ENCODE measurements at places on chromosomes 2 and 18.

DNA sequence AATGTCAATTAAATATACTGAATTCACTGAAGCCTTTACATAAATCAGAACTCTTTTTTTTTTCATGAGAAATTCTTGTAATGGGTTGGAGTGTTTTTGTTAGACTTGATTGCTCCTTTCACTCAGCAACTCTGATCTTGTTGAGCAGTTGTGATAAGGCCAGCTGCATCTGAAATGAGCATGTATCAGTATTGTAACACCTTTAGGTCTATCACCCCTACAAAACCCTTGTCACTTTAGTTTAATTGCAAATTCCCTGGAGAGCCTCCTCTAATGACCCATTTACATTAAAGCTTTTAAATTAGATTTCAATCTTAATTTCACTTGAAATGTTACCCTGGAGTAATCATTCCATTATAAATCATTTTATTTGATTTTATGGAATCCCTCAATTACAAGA, 346.8 kb upstream of the TCF4 start:
- DNase-seq = no peak

GRCh38 chr2:99422599-99422998, 67.2 kb downstream of the REV1 start:
- no peak for DNase-seq

- DNase-seq = peak; percentile 86
Observed at GRCh38 chr18:70420146-70420898, 131.5 kb downstream of the SOCS6 start.

DNA sequence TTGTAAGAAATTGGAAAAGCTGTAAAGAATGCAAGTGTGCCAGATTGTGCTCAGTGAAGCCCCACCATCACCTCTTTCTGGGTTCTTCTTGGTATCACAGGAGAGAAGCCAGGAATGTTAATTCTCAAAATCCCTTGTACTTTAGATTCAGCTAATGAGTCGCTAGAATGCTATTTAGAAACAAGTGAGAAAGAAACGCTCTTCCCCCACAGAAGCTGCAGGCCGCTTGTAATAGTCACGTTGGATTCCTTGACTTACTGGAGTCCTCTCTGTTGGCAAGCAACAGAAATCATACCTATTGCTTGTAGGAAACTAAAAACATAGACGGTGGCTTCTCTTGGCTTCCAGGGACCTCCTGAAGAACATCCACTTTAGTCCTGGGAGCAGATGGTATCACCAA, 375.6 kb upstream of the LRATD1 start:
- DNase-seq = no peak

DNA sequence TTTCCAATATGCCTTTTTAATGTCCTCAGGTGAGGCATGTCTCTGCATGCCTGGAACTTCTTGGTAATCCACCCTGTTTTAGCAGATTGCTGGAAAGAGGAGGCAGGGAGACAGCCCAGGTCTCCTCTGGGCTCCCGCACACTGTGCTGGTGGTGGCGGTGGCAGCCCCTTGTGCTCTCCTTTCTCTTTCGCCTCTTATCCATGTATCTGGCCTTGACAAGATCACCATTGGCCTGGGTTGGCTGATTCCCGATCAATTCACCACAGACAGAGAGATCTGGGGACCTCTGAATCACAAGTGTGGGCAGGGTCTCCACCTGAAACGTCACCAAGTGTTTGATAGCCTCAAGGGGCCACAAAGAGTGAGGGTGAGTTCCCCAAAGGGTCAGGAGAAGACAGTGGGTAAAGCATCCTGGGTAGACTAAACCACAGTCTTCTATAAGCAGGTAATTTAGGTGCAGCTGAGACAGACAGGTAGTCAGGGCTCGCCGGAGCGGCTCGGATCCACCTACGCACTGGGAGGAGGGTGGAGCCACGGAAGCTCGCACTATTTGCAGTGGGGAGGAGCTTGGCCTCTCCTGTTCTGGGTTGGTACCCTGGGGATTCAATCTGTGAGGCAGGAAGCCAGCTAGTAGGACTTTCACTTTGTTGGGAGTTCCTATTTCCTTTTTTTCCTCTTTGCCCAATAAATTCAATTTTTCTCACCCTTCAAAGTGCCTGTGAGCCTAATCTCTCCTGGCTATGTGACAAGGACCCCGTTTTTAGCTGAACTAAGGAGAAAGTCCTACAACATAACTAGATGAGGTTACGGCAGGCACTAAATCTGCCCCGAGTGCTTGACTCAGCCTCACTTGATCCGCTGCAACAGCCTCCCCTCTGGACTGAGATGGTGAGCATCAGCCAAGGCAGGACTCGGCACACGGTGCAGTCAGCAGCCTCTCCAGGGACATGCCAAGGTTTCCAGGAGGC, 57.6 kb downstream of the SLC4A3 start:
- peak; percentile 64 for DNase-seq

DNA sequence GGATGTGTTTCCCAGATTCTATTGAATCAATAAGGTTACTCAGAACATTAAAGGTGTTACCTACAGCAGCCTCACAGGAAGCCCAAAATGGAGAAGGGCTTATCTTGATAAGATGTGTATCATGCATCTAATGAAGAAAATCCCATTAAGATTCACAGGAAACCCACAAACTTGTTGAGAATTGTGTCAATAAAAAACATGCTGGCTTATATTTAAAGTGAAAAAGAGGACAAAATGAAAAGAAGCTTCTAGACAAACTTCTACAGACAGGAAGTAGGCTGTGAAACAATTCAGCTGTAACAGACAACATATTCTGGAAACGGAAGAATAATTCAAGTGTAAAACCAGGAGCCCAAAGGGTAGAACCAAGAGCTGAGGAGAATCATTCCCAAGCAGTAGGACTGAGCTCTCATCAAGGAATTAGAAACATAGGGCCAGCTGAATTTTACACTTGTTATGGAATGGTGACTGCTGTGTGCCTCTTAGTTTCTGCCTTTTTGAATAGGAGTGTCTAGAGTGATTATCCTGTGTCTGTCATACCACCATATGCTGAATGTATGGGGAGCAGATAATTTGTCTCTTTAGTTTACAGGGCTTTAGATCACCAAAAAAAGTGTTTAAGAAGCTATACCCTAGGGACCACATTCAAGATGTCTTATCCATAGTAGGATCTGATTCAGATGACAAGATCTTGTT, 9.6 kb downstream of the IMMT start:
- no peak for DNase-seq

GRCh38 chr2:221787561-221787960, 215.5 kb upstream of the EPHA4 start:
- no peak for DNase-seq

GRCh38 chr2:179170901-179171300, 93.7 kb downstream of the SESTD1 start:
- no peak for DNase-seq

- DNase-seq = no peak
Observed at GRCh38 chr2:177830881-177831386, 241.6 kb downstream of the PDE11A start.

- peak; percentile 44 for DNase-seq
Observed at GRCh38 chr18:56709463-56709862, 58.3 kb downstream of the WDR7 start.

- DNase-seq = no peak
Observed at GRCh38 chr2:131410173-131410572, 46.2 kb upstream of the RAB6D start.

- no peak for DNase-seq
Observed at GRCh38 chr18:35060122-35060815, 19.1 kb downstream of the MAPRE2 start.

- DNase-seq = no peak
Observed at GRCh38 chr2:20186078-20186854, 38.7 kb downstream of the SDC1 start.

GRCh38 chr2:165440367-165440766, 29.1 kb upstream of the CSRNP3 start:
- DNase-seq = no peak

GRCh38 chr18:9700261-9700796, 7.8 kb upstream of the RAB31 start:
- no peak for DNase-seq

DNA sequence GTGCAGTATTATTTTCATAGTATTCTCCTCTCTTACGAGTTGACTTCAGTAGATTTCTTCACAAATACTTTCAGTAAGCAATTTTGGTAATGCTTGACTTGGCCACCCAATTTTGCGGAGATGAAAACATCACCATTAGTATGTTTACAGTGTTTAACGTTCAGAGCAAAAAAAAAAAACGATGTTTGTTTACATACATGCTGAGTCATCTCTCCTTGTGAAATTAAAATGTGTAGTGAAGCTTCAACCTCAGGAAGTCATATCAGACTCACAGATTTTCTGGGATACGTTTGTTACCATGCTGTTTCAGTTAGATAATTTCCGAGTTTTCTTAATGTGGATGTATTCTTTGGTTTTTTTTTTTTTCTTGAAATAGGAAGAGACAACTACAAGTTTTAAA, 100.1 kb downstream of the CTNNA2 start:
- DNase-seq = peak; percentile 14

- no peak for DNase-seq
Observed at GRCh38 chr2:43215673-43216255, 10.6 kb downstream of the ZFP36L2 start.

DNA sequence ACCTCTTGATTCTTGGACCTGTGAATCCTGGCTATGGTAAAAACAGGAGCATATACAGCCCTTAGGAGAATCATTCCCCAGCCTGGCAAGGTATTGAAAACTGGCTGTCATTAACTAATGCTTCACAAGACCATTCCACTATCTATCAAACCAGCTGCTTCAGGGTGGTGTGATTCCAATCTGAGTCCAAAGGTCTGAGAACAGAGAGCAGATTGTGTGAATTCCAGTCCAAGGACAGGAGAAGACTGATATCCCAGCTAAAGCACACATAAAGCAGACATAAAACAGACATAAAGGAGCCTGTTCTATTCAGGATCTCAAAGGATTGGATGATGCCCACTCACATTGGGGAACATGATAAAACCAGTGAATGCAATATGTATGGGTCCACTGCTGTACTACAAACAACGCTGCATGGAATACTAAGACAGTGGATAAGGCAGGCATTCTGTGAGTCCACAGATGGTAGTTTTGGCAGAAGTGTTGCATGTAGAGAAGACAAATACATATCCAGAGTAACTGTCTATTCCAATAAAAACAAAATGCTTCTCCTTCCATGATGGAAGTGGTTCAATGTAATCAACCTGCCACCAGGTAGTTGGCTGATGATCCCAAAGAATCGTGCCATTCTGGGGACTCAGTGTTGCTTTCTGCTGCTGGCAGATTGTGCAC, 363.9 kb downstream of the KCNJ3 start:
- no peak for DNase-seq

- no peak for DNase-seq
Observed at GRCh38 chr2:201955702-201956141, 77.9 kb upstream of the FZD7 start.

GRCh38 chr18:35639296-35639695, 57.8 kb downstream of the GALNT1 start:
- no peak for DNase-seq

DNA sequence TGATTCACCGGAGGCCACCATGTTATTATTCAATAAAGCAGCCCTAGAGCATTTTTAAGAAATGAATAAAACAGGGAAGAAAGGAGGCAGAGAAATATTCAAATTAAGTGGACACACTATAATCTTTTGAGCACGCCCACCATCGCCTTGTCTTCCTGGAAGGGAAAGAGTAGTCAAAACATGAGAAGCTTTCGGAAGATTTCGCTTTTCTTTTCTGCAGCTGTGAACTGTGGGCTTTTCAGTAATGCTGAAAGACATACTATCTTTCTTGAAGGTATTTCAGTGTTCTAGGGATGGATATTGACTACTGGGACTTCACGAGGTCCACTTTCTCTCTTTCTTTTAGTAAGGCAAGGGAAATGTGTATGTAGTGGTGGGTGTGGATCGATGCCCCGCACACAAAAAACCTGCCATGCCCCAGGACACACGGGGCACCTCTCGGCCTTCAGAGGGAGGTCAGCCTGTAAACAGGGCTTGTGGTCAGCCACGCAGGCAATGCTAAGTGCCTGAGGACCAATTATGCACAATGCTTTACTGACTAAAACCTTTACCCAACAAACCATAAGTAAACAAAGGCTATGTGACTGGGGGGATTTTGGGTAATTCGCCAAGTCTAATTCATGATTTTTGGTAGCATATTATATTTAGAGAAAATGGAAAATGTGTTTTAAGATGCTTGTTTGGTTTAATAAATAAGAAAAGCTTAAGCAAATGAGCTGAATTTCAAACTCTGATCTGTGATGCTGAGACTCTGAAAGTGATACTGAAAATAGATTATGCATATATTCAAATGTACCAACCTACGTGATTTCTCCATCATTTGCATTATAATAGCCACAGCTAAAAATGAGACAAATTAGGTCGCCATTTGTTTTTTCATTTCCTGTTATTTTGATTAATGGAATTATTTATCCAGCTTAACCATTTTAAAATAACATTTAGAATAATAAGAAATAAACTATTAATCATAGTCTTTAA, 130.5 kb downstream of the ZNF516 start:
- DNase-seq = no peak

DNA sequence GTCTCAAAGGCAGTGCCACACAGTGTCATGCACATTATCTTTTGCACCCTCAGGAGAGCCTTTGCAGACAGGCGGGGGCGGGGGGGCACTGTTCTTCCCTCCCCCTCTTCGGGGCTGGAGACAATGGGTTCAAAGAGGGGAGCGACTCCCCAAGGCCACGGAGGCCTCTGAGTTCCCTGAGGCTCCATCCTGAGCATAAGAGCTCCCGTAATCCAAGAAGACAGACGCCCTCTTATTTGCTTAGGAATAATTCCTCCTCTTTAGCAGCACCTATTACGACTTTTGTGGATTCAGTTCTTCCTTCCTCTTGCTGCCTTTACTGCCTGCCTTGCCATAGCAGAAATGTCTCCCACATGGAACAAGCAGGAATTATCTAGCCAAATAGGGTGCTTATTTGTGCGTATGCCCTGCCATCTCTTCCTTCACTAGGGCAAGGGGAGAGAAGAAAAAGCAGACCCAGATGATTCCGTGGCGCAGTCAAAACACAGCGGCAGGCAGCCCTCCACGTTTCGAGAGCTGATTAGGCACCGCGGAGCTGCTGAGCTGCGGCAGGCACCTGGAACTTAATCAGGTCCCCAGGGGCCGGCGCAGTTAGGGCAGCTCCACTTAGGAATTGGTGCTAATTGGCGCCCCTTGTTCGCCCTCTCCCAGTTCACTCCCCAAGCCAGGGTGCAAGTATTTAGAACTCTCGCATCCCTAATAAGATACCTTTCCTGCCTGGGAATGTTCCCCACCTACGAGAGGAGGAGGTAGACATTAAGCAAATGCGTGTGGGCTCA, 233.4 kb upstream of the MYT1L start:
- no peak for DNase-seq

DNA sequence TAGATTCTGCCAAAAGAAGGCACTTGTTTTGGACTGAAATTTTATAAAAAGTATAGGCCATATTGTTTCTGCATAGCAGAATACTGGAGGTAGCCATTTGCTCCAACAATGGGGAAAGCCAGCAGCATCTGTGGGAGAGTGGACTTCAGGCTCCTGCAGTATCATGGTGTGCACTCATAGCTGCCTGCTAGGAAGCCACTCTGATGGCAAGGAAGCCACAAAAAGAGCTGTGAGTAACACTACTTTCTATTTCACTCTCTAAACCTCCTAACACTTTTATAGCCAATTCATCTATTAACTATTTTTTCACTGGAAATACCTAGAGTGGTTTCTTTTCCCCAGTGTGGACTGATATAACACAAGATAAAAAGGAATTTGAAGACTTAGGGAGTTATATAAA, 144.4 kb upstream of the KCNJ3 start:
- DNase-seq = no peak
